ENCODE measurements at places on chromosomes 2 and 18. TPM values are rescaled to one million over a fixed set of nuclear protein-coding genes. Genes with fewer than 3 reads are reported as not detected.

- H3K27ac ChIP-seq = no peak overlapping the region
- H3K36me3 ChIP-seq = no peaks in the 10 kb centered on the region
- no peak overlapping the region for H3K4me3 ChIP-seq
- no peaks in the 10 kb centered on the region for H3K4me1 ChIP-seq
- peaks cover 7% of the 10 kb centered on the region for H3K27me3 ChIP-seq
These were observed 6.1 kb downstream of the GPR39 start for GRCh38 chr2:132422736-132423135.

GRCh38 chr18:36296650-36297416 lies 680 bp upstream of the FHOD3 start:
- H3K36me3 ChIP-seq = no peaks in the 10 kb centered on the region
- no peak overlapping the region for H3K27ac ChIP-seq
- ATAC-seq = no peak
- H3K27me3 ChIP-seq = peaks cover 21% of the 10 kb centered on the region

DNA sequence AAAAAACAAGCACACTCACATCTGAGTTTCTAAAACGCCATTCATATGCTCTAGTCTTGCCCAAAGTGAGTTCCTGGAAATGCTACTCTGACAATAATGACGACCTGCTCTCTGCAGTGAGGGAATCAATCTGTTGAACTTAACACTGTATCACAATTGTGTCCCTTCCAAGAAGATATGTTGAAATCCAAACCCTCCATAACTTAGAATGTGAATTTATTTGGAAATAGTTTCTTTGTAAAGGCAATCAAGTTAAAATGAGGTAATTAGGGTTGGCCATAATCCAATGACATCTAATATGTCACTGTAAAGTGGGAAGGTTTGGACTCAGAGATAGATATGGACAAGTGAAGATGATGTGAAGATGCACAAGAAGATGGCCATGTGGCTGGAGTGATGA lies 264.5 kb downstream of the CD226 start:
- ATAC-seq = no peak
- no peaks in the 10 kb centered on the region for H3K36me3 ChIP-seq
- H3K4me3 ChIP-seq = no peak overlapping the region
- no peaks in the 10 kb centered on the region for H3K27me3 ChIP-seq
- no peak overlapping the region for H3K27ac ChIP-seq

DNA sequence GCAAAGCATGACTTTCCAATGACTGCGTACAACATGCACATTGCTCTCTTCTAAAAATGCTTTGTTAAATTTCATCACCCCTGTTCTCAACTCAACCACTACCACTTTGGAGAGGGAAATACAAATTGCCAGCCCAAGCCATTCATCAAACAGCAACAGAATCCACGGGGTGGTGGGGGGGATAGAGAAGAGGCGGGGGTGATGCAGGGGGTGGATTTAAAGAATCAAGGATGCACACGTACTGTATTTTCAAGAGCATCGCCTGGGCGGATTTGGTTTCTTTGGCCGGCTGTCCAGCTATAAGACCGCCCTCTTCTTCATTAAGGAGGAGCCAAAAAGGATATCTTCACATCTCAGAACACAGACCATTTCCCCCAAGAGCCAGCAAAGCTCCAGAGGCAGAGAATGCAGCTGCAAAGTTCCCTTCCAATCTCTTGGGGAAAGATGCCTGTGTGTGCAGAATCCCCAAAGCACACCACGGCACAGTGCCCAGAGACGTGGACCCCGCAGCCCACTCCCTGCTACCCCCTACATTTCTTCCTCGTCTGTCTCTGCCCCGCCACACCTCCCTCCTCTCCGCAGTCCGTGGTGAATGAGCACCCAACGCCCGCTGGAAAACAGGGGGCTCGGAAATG lies 977 bp downstream of the SLC8A1 start:
- H3K27me3 ChIP-seq = peaks cover 41% of the 10 kb centered on the region
- peaks cover 9% of the 10 kb centered on the region for H3K4me1 ChIP-seq
- H3K36me3 ChIP-seq = no peaks in the 10 kb centered on the region
- H3K4me3 ChIP-seq = peak overlapping the region; percentile 68
- H3K27ac ChIP-seq = no peak overlapping the region

DNA sequence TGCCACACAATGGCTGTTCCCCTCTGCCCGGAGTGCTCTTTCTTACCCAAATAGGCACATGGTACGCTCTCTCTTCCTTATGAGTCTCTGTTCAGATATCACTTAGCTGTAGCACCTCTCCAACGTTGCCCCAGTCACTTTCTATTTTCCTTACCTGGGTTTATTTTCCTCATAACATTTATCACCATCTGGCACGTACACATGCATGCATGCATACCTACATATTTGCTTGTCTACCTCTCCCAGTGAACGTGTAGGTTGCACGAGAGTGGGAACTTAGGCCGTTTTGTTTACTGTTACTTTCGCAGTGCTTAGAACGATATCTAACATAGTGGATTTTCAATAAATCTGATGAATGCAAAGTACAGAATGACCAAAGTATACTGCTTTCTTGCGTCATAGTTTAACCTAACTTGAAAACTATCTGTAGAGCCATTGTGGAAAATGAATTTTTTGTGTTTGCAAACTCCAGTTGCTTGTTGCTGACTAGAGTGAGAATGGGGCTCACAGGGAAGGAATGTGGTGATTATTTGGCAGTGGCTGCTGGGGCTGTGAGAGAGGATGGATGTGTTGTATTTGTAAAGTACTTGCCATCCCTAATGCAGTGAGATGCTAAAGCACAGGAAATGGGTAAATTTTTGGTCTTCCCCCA lies 47.1 kb downstream of the ACSL3 start:
- H3K27ac ChIP-seq = no peak overlapping the region
- peaks cover 11% of the 10 kb centered on the region for H3K4me1 ChIP-seq
- H3K27me3 ChIP-seq = no peaks in the 10 kb centered on the region
- H3K4me3 ChIP-seq = no peak overlapping the region

- ATAC-seq = no peak
- peaks cover 73% of the 10 kb centered on the region for H3K4me1 ChIP-seq
- H3K4me3 ChIP-seq = no peak overlapping the region
- peak overlapping the region; percentile 67 for H3K27ac ChIP-seq
These were observed 109.7 kb upstream of the MGAT5 start for GRCh38 chr2:134144081-134144596.

GRCh38 chr2:158004126-158004764 lies 97.4 kb upstream of the UPP2 start:
- no peak overlapping the region for H3K27ac ChIP-seq
- H3K36me3 ChIP-seq = no peaks in the 10 kb centered on the region
- no peaks in the 10 kb centered on the region for H3K27me3 ChIP-seq

DNA sequence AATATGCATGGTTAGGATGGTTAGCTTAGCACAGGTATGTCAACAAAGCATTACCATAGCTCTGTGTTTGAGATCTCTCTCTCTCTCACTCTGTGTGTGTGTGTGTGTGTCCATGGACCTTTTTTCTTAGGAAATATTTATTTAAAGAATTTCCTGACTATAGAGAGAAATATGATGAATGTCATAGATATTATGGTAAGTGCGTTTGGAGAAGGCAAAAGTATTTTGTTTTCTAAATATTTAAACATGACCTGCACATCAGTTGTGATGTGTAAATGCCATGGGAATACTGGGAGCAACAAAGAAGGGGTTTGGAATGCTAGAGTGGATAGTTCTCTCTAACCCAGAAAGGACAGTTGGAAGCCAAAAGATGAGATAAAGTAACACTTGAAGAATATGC lies 3.9 kb upstream of the TMEM178A start:
- peaks cover 12% of the 10 kb centered on the region for H3K36me3 ChIP-seq
- no peak overlapping the region for H3K27ac ChIP-seq
- no peak for ATAC-seq
- peaks cover 6% of the 10 kb centered on the region for H3K4me1 ChIP-seq
- no peak overlapping the region for H3K4me3 ChIP-seq

DNA sequence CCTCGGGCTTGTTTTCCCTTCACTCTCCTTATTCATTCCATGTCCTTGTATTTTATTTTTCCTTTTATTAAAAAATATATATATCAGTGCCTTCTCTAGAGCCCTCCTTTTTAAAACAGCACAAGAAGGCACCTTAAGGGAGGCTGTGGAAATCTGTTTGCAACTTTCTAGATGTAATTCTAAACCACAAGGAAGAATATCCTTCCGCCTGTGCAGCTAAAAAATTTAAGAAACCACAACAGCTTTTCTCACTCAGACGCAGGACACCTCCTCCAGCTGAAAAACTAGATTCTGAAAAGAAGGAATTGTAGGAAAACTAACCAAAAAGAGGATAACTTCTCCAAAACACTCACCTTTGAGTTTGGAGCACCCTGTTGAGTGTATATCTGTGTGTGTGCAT lies 142.2 kb downstream of the BCL11A start:
- no peaks in the 10 kb centered on the region for H3K36me3 ChIP-seq
- H3K27me3 ChIP-seq = peaks cover 11% of the 10 kb centered on the region
- no peak for ATAC-seq
- H3K4me1 ChIP-seq = no peaks in the 10 kb centered on the region

GRCh38 chr2:45008296-45009129 lies 739 bp downstream of the SIX2 start:
- peaks cover 10% of the 10 kb centered on the region for H3K4me1 ChIP-seq
- peaks cover 55% of the 10 kb centered on the region for H3K27me3 ChIP-seq
- H3K36me3 ChIP-seq = no peaks in the 10 kb centered on the region
- peak overlapping the region; percentile 37 for H3K4me3 ChIP-seq
- no peak overlapping the region for H3K27ac ChIP-seq

- H3K36me3 ChIP-seq = no peaks in the 10 kb centered on the region
- peaks cover 10% of the 10 kb centered on the region for H3K27me3 ChIP-seq
- no peak overlapping the region for H3K27ac ChIP-seq
- no peak overlapping the region for H3K4me3 ChIP-seq
- no peaks in the 10 kb centered on the region for H3K4me1 ChIP-seq
- ATAC-seq = no peak
These were observed 119.0 kb upstream of the ALKAL2 start for GRCh38 chr2:406876-407275.

DNA sequence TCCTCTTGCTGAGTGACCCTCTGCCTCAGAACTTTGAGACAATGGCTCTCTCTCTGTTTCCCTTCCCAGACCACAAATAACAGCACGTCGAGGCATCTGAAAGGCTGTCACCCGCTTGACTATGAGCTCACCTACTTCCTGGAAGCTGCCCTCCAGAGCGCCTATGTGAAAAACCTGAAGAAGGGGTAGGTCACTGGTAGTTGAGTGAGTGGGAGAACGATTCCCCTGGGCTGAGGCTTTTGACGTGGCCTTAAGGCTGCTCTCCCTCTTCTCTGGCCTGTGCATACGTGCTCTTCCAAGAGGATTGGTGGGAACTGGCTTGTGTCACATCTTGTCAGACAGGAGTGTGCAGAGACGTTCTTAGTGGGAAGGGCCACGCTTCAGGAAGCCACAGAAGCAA lies 63.1 kb upstream of the MCFD2 start:
- H3K27me3 ChIP-seq = no peaks in the 10 kb centered on the region
- ATAC-seq = peak; percentile 70
- peaks cover 89% of the 10 kb centered on the region for H3K36me3 ChIP-seq
- H3K27ac ChIP-seq = peak overlapping the region; percentile 77

DNA sequence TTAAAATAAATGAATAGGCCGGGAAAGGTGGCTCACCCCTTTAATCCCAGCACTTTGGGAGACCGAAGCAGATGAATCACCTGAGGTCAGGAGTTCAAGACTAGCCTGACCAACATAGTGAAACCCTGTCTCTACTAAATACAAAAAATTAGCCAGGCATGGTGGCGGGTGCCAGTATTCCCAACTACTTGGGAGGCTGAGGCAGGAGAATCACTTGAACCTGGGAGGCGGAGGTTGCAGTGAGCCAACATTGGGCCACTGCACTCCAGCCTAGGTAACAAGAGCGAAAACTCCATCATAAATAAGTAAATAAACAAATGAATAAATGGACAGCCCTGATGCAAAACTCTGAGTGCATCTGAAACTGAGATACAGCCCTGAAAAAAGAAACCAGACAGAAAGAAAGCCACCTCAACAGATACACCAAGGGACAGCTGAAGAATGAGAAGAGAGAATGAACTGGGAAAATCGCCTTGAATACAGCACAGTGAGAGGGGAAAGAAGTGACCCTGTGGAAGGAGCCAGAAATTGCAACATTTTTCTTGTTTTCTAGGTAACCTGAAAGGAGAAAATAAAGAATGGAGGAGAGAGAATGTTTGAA lies 64.4 kb downstream of the TRABD2A start:
- H3K36me3 ChIP-seq = peaks cover 4% of the 10 kb centered on the region
- H3K4me1 ChIP-seq = peaks cover 23% of the 10 kb centered on the region
- peak overlapping the region; percentile 91 for H3K27ac ChIP-seq
- H3K4me3 ChIP-seq = peak overlapping the region; percentile 62
- H3K27me3 ChIP-seq = no peaks in the 10 kb centered on the region
- ATAC-seq = peak; percentile 65

- H3K27ac ChIP-seq = no peak within 1 kb of the TSS
- H3K27me3 ChIP-seq = peaks cover 31% of the 10 kb centered on the region
- peak; percentile 48 for ATAC-seq
- H3K4me1 ChIP-seq = no peaks in the 10 kb centered on the region
These were observed at the start of gene COBLL1 for GRCh38 chr2:164841719-164842623. Gene COBLL1 (minus strand): TSS chr2:164841823. CDS start chr2:164841196, 627 bp downstream.

DNA sequence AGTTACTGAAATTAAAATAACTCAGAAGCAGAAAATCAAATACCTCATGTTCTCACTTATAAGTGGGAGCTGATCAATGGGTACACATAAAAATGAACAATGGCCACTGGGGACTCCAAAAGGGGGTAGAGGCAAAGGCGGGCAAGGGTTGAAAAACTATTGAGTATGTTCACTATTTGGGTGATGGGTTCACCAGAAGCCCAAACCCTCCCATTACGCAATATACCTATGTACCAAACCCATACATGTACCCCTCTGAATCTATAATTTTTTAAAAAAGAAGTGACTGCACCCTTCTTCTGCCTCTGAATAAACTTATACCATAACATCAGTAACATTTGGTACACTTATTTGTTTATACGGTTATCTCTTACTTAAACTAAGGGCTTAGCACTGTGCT lies 119.4 kb downstream of the ZRANB3 start:
- H3K4me3 ChIP-seq = no peak overlapping the region
- no peak overlapping the region for H3K27ac ChIP-seq
- H3K36me3 ChIP-seq = no peaks in the 10 kb centered on the region
- no peaks in the 10 kb centered on the region for H3K4me1 ChIP-seq
- no peaks in the 10 kb centered on the region for H3K27me3 ChIP-seq

- no peak for ATAC-seq
- peaks cover 14% of the 10 kb centered on the region for H3K27me3 ChIP-seq
- H3K27ac ChIP-seq = no peak overlapping the region
These were observed 26.1 kb downstream of the SLC14A1 start for GRCh38 chr18:45749918-45750689.

- no peak overlapping the region for H3K27ac ChIP-seq
- ATAC-seq = peak; percentile 26
- H3K36me3 ChIP-seq = peaks cover 42% of the 10 kb centered on the region
- H3K27me3 ChIP-seq = no peaks in the 10 kb centered on the region
These were observed 54.5 kb downstream of the RBBP8 start for GRCh38 chr18:22987547-22988189.

Gene IGFBP2
- 0.32 TPM for total RNA-seq

Gene RNF152
- not detected for total RNA-seq

Gene MLPH
- total RNA-seq = not detected

Gene CCDC85A
- total RNA-seq = not detected

Gene SLC35F6
- total RNA-seq = 8.2 TPM

Gene WIPF1
- total RNA-seq = 180 TPM

Gene PSMA8
- total RNA-seq = not detected
